Skin of body (tissue), 3 donors: ENCODE measurements at places on chromosomes 13 and 19. TPM values are rescaled to one million over a fixed set of nuclear protein-coding genes. Genes with fewer than 3 reads are reported as not detected.

DNA sequence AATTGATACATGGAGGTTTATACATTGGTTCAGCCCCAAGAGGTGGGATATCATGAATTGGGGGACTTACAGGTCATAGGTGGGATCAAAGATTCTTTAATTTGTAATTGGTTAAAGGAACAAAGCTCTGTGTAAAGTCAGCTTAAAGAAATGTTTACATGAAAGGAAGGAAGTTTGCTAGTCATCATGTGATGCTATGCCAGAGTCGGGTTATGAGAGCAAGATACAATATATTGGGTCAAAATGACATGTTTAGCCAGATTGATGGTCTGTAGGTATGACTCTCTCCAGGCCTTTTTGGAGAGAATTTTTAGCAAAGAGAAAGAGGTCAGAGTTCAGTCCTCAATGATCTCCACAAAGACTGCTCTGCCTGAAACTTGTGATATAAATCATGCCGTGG, 5.3 kb upstream of the CYSLTR2 start:
- DNase-seq, result no peak

DNA sequence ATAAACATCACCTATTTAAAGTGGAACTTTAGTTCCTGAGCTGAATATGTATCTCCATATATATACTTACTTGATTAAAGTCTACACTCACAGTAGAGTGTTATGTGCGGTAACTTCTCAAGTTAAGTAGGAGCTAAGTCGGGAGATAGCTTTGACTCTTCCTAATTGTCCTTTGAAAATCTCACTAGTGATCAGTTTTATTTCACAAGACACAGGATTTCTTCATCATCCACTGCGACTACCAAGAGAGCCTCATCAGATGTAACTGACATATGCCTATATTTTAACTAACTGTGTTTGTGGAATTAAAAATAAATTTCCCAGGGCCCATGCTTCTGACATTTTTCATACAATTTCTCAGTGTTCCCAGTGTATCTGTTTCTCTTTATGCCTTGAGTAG, 1664.0 kb downstream of the EFNB2 start:
- no peak for DNase-seq

Gene REEP6
- 7.5 TPM for total RNA-seq

Gene EEF1AKMT1
- 12.9 TPM for total RNA-seq

Gene PTGIR
- 3.8 TPM for total RNA-seq
